ENCODE measurements at places on chromosomes 6 and 20.

DNA sequence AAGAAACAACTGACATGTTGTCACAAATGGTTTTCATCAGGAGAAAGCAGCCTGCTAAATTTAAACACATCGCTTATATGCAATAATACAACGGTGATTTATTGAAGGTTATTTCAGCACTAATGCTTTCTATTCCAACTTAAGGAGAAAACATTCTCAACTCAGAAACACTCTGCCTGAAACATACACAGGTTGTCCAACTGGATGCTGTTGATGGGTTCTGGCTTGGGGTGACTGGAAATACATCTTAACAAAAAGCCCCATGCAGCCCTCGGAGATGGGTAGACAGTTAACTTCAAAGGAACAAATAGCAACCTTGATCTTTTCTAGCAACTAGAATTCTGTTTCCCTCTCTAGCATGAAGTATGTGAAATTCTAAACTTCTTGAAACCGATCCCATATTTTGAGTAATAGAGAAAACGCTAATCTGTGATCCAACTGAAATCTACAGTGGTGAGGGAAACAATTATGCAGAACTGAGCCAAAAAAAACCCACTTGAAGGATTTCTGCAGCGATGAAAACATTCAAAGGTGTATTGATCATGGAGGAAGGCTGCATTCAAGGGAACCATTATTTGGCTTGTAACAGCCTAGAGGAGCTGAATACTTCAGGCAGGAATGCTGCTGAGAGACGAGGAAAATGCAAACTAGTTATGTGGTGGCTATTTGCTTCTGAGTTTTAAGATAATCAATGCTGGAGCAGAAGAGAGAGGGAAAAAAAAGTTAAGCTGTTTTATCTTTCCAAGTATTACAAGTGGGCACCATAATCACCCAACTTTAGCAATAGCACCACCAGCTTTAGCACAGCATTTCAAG lies 6.9 kb downstream of the ZMYND8 start:
- DNase-seq: no peak

GRCh38 chr6:46719099-46719498 lies 16.1 kb downstream of the PLA2G7 start:
- no peak for DNase-seq

GRCh38 chr6:24740861-24741260 lies 21.9 kb upstream of the C6orf62 start:
- no peak for DNase-seq

DNA sequence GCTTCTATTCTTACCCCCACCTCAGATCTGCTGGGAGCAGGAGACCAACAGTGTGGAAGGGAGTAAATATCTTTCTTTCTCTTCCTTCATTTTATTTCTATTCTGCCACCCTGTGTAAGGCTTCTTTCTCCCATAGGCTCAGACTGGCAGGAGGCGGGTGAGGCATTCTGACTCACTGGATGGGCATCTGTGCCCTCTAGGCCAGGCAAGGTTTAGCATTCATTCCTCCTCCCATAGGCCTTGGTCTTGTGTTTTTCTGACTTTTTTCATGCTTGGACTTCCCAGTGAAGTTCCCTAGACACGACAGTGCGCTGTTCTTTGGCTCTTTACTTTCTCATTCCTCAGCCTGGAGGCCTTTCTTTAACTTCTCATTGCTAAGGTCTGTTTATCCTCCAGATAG lies 235.2 kb downstream of the SYNE1 start:
- DNase-seq: no peak

Data from CD8-positive, alpha-beta T cell (primary cell).